ENCODE measurements at places on chromosomes 1 and 21.
A peak's percentile ranks its signal among the peaks of the same experiment; 100 is the strongest.

GRCh38 chr1:116392717-116393404 is 19.8 kb downstream of the ATP1A1 start:
- DNase-seq: no peak

DNA sequence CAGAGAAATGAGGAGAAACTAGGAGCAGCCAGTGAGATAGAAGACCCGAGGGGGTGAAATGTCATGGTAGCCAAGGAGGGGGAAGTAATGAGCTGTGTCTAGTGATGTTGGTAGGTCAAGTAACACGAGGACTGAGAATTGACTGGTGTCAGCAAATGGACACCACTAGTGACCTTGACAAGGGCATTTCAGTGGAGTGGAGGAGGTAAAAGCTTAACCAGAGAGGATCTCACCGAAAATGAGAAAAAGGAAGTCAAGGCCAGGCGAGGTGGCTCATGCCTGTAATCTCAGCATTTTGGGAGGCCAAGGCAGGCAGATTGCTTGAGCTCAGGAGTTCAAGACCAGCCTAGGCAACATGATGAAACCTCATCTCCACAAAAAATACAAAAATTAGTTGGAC is 3.0 kb upstream of the ZYG11B start:
- no peak for DNase-seq

GRCh38 chr1:25068829-25069228 is 138.8 kb upstream of the RUNX3 start:
- no peak for DNase-seq

GRCh38 chr1:20983297-20983889 is 193.3 kb downstream of the EIF4G3 start:
- DNase-seq: peak; percentile 48

DNA sequence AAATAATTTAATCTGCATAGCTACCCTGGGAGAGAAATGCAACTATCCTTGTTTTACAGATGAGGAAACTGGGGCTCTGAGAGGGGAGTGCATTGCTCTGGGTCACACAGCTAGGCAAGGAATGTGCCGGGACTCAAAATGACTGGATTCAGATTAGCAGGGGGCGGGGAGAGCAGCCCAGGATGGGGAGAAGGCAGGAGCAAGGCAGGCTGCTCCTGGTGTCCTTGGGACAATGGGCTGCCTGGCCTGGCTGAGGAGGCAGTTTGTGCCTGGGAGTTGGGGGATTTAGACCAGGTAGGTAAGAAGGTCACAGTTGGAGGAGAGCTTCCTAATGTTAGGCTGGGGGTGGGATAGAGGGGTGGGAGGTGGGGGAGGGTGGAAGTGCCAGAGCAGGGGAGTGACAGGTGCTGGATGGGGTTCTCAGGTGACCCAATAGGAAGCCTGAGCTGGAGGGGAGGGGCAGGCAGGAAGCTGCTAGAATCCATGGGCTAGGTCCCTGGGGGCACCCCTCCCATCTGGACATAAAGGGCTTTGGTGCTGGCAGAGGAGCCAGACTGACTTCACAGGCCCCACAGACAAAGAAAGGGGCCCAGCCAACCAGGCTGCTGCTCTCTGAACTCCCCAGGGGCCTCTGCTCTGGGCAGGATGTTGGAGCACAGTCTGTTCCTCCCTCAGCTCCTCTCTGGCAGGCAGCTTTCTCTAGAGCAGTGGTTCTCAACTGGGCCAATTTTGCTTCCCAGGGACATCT is 29.0 kb downstream of the TRIM62 start:
- DNase-seq: no peak

GRCh38 chr1:85427849-85428248 is 37.1 kb downstream of the DDAH1 start:
- DNase-seq: peak; percentile 49

GRCh38 chr1:23148084-23148483 is 20.6 kb downstream of the LUZP1 start:
- DNase-seq: no peak

- DNase-seq: no peak
These were observed 81.8 kb upstream of the WARS2 start for GRCh38 chr1:119222271-119222670.

GRCh38 chr1:152047730-152048415 is 11.1 kb upstream of the S100A11 start:
- peak; percentile 99 for DNase-seq

GRCh38 chr1:46526691-46527291 is 24.7 kb downstream of the KNCN start:
- no peak for DNase-seq

DNA sequence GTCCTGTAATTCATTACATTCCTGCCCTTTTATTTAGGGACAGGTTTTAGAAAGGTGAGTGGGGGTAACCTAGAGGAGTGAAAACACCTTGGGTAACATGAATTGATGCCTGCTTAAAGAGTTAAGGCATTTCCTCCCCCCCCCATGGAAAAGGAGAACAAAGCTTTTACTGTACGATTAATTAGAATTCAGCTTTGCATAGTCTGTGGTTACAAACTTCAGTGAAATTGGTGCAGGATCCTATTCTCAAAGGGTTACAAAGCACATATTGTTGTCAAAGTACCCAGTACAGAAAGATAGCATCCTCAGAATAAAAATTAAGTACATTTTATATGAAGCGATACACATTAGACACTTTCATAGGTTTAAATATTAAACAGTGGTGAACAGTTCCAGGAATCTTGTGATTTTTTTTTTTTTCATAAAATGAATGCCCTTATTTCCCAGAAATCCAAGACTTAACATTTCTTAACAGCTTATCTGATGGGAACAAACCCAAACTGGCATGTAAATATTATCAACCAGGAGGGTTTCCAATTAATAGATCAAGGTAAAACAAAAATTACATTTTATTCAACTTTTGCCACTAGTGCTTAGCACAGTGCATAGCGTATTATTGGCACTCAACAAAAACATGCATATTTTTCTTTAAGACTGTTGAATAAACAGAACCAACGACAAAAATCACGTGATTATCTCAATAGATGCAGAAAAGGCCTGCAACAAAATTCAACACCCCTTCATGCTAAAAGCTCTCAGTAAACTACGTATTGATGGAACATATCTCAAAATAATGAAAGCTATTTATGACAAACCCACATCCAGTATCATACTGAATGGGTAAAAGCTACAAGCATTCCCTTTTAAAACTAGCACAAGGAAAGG is 172.7 kb downstream of the PDE4B start:
- no peak for DNase-seq

- DNase-seq: no peak
These were observed 6.9 kb downstream of the E2F2 start for GRCh38 chr1:23524163-23524562.

DNA sequence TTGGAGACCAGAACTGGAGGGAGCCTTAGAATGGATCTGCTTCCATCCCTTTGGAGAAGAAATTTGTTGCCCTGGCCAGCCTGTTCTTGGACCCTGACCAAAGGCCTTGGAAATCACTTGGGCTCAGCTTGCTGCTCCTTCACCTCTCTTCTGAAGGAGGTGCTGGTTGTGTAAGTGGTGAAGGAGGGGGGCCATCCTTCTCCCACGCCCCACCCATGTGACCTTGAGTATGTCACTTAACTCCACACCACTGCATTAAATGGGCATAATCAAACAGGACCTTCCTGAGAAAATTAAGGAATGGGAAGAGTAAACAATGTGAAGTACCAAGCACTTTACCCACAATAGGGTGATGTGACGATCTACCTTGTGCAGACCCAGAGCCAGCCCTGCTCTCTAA is 68.3 kb upstream of the GJB5 start:
- DNase-seq: no peak

- DNase-seq: no peak
These were observed at the start of gene CHIA for GRCh38 chr1:111290630-111291029. TSS of gene CHIA (plus strand) at chr1:111290851. CDS start at chr1:111310468, 19,617 bp downstream.

GRCh38 chr1:165915932-165916348 is 88.5 kb downstream of the UCK2 start:
- DNase-seq: peak; percentile 64

DNA sequence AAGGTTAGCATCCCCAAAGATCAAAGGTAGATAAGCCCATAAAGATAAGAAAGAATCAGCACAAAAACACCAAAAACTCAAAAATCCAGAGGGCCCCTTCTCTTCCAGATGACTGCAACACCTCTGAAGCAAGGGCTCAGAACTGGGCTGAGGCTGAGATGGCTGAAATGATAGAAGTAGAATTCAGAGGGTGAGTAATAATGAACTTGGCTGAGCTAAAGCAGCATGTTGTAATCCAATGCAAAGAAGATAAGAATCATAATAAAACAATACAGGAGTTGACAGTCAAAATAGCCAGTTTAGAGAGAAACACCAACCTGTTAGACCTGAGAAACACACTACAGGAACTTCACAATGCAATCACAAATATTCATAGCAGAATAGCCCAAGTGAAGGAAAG is 406.9 kb upstream of the CXADR start:
- no peak for DNase-seq

GRCh38 chr1:51285055-51285454 is 45.3 kb downstream of the TTC39A start:
- DNase-seq: no peak

DNA sequence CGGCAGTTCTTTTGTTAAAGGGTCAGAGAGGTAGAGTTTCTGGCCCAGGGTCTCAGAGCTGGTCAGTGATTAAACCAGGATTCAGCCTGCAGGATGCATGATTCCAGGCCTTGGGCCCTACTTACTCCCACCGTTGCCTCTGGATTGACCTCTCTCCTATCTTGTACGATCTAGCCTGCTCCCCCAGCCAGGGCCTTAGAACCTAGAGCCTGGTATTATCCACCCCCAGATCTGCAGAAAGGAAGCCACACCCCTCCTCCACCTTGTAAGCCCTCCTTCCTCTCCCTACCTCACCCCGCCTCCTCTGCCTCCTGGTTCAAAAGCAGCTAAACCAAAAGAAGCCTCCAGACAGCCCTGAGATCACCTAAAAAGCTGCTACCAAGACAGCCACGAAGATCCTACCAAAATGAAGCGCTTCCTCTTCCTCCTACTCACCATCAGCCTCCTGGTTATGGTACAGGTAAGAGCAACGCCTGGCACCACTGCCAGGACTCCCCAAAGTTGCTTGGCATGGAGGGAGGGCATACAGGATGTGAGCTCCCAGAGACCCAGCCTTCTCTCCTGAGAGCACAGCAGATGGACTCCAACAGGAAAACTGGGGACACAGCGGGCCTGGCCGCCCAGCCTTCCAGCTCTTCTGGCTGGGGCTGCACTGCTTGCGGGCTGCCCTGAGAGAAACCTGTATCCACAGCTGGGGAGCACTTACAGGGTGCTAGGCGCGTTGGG is at the start of gene CD52:
TSS of gene CD52 (plus strand) at position 347 of the 726 bp plus-strand sequence. CDS start at position 407, 60 bp downstream.
- peak; percentile 84 for DNase-seq

- no peak for DNase-seq
These were observed 3.0 kb upstream of the TNFRSF4 start for GRCh38 chr1:1216770-1217620.

GRCh38 chr1:213899413-213899812 is 88.4 kb upstream of the PROX1 start:
- peak; percentile 5 for DNase-seq

DNA sequence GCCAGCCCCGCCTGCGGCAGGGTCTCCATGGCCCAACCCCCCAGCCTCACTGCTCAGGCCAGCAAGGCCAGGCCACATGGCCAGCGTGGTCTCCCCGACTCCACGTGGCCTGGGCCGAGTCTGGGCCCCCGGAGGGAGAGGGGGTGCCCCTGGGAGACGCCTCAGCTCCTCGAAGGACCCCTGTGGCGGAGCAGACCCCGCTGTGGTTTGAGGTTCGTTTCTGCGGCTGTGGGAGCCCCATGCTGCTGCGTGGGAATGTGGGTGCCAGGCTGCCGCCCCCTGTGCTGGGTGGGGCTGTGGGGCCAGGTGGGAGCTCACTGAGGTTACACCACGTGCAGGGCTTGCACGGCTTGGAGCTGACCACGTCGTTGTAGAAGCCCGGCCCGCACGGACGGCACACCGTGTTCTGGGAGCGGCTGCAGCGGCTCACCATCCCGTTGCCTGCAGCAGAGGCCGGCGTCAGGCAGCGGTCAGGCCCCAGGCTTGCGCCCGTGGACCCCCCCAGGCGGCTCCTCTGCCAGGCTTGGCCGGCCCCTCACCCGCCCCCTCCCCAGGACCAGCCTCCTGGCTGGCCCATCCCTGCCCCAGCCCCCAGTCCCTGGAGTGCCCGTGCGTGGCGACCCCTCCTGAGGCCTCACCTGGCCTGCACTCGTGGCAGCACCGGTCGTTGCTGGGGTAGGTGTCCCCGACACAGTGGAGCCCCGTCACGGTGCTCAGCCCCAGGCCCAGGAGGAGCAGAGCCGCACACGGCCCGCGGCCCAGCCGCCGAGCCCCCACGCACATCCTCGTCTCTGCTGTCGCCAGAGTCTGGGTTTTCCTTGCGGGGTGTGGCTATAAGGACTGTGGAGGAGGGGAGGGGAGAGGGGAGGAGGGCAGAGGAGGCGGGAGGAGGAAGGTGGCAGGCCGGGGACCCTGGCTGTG is at the start of gene TNFRSF4:
TSS of gene TNFRSF4 (minus strand) at position 809 of the 921 bp plus-strand sequence. CDS start at position 783, 26 bp downstream.
- no peak for DNase-seq

Data from hematopoietic multipotent progenitor cell treated with erythropoietin and hydrocortisone succinate and interleukin-3 and kit ligand, for 4 days (in vitro differentiated cells).